H9 (cell line): ENCODE measurements at places on chromosomes 1 and 21. TPM values are rescaled to one million over a fixed set of nuclear protein-coding genes. Genes with fewer than 3 reads are reported as not detected.
A peak's percentile ranks its signal among the peaks of the same experiment; 100 is the strongest.

- no peaks in the 10 kb centered on the region for H3K27me3 ChIP-seq
- no peak overlapping the region for H3K27ac ChIP-seq
- DNase-seq: no peak
- no peaks in the 10 kb centered on the region for H3K36me3 ChIP-seq
- no peaks in the 10 kb centered on the region for H3K4me1 ChIP-seq
Observed at GRCh38 chr1:89723863-89724262, 90.9 kb downstream of the LRRC8C start.

GRCh38 chr1:198185759-198186158 is 29.0 kb downstream of the NEK7 start:
- H3K27ac ChIP-seq: no peak overlapping the region
- H3K4me1 ChIP-seq: no peaks in the 10 kb centered on the region
- H3K4me3 ChIP-seq: no peak overlapping the region
- H3K27me3 ChIP-seq: no peaks in the 10 kb centered on the region
- no peaks in the 10 kb centered on the region for H3K36me3 ChIP-seq

GRCh38 chr1:37691497-37692077 is 729 bp upstream of the CDCA8 start:
- peak overlapping the region; percentile 97 for H3K4me3 ChIP-seq
- peak; percentile 41 for DNase-seq
- no peaks in the 10 kb centered on the region for H3K4me1 ChIP-seq
- no peak overlapping the region for H3K27ac ChIP-seq

GRCh38 chr1:209168204-209168603 is 415.3 kb upstream of the CAMK1G start:
- H3K4me1 ChIP-seq: no peaks in the 10 kb centered on the region
- no peak overlapping the region for H3K4me3 ChIP-seq
- no peaks in the 10 kb centered on the region for H3K27me3 ChIP-seq
- peaks cover 1% of the 10 kb centered on the region; the same call in 2 of the 3 replicates for H3K36me3 ChIP-seq
- no peak for DNase-seq
- no peak overlapping the region for H3K27ac ChIP-seq

GRCh38 chr21:45257673-45258341 is 29.9 kb downstream of the POFUT2 start:
- H3K4me1 ChIP-seq: no peaks in the 10 kb centered on the region
- H3K27ac ChIP-seq: no peak overlapping the region
- peak; percentile 48 for DNase-seq
- no peak overlapping the region for H3K4me3 ChIP-seq
- H3K27me3 ChIP-seq: no peaks in the 10 kb centered on the region

The PPIAL4G gene
- total RNA-seq: not detected in 2 replicates
